ENCODE measurements at places on chromosomes 12 and 14.

DNA sequence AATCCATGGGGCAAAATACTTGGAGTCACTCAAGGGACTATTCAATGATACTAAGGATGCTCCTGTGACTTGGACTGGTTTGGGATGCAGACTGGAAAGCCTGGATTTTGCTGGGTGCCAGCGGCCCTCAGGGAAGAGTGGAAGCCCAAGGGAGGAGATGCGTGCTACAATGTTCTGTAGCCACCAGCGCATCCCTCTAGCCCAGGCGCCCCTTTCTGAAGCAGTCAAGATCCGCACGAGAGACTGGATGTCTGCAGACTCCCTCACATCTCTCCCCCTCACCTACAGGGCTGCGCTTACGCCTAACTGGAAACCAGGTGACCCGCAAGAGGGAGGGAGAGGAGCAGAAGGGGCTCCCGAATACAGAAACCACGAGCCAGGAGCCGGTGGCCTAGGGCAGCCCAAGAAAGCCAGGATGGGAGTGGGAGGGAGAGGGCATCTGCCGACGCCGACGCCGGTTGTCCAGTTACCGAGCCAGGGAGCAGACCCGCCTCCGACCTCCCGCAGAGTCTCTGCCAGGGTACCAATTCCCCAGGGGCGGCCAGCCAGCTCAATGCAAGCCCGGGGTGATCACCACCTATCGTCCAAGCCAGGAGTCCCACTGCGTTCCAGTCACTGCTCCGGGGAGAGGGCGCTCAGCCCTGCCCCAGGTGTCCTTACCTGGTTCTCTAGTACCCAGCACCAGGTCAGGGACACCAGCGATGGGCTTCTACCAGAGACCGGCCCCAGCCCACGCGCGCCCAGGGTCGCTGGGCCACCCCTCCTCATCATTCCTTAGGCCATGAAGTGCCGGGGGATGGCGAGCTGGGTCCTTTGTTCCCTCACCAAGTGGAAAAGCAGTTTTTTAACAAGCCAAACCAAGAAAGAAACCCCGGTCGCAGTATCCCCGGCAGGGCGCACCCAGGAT is 1.2 kb downstream of the NTN4 start:
- DNase-seq, result no peak

DNA sequence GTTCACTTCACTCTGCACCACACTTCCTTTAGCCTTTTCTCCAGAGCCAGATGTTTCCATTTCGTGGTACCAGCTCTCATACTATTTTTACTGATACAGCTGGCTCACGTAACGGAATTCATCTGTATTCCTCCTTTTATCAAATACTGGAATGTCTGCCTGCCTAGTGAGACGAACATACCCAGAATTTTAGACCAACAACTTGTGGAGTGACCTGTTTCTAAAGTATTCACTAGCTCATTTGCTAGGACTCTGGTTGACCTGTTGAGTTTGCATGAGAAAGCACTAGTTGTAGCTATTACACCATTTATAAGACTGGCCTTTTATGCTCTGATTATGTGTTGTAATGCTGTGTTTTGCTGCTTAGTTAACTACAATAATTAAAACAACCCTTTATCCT is 22.6 kb downstream of the KCNA5 start:
- DNase-seq, result no peak

GRCh38 chr14:94364037-94364436 is 24.4 kb downstream of the SERPINA1 start:
- peak; percentile 16 for DNase-seq

DNA sequence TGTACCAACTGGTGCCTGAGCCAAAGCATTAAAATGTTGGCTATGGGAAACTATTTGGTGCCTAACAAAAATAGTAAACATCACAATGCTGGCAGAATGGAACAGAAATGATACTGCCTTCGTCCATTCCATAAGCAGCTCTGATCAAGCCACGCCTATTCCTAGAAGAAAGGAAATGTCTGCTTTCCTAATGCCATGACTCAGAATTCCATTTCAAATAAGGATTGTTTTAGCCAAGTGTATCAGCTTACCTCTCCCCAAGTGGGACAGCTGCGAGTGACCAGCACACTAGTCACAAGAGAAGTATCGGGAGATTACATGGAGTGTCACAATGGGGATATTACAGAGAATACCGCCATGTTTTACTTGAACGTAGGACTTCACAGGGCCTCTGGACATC is 38.7 kb downstream of the GLT8D2 start:
- no peak for DNase-seq

DNA sequence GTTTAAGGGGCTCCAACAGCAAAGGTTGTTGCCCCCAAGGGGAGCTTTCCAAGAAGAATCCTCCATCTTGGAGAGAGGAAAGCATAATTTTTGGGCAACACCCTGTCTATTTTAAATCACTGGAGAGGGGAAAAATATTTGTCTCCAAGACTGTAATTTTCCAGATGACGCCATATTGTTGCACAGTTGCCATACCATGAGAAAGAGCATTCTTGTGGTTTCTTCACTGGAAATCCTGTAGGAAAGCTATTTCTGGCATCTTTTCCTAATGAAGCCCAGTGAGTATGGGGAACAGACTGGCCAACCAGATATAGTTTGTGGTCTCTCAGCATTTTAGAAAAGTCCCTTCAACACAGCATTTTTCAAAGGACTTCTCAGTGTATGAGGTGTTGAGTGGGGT is 88.1 kb upstream of the MANSC4 start:
- no peak for DNase-seq

DNA sequence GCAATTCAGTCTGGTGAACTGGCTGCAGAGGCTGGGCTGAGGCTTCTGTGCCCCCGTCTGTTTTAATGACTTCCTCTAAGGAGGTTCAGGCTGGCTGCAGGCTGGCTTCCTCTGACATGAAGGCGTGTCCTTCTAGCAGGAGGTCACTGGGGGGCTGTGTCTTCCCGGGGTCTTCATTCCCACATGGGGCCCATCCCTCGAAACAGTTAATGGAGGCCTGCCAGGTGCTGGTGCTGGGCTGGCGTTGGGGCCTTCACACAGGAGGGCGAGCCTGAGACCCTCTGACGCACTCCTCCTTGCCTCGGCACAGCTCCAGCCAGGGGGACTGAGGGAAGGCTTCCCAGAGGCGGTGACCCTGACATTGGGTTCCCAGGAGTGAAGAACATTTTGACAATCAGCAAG is 57.7 kb upstream of the DLK1 start:
- no peak for DNase-seq

DNA sequence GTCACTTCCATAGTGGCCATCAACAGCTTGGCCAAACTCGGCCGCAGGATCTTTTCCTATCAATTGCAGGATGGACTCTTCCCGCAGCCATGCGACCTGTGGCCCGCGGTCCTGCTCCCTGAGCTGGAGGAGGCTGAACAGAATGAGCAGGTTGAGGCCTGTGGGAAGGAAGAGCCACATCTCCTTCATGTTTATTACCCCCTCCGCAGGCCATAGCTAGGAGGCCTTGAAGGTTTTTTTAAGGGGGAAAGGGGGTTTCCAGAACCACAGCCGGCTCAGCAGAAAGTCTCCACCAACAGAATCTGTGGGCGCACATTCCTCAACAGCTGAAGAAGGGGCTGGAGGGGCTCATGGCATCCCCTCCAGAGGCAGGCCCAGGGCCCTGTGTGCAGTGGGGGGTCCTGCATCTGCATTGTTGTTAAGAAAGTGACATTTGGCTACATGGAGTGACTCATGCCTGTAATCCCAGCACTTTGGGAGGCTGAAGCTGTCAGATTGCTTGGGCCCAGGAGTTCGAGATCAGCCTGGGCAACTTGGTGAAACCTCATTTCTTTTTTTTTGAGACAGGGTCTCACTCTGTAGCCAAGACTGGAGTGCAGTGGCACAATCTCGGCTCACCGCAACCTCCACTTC is 25.2 kb upstream of the PPP1R13B start:
- DNase-seq, result peak; percentile 36

DNA sequence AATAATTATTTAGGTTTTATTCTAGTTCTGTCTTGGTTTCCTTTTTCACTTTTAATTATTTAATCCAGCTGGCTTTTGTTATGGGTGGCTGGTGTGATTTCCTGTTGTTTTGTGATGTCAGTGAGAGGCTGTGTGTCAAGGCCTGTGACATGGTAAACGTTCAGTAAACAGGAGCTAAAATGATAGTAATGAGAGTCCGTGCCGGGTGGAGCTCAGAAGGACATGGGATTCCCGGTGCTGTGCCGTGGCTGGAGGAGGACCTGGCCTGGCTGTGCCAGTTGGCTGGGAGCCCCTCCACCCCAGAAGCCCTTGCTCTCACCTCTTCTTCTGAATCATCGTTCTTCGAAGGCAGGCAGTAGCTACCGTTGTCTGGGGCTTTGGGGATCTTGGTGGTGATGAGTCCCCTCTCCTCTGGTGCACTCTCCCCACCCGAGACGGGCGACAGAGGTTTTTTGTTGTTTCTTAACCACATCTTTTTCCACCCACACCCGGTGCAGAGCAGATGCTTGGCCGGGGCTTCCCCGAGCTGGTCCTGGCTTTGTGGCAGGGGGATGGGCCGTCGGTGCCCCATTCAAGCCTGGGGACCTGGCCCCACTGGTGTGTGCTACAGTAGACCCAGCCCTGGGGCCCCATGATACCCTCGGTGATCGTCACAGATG is 29.1 kb downstream of the SH2B3 start:
- peak; percentile 89 for DNase-seq

- no peak for DNase-seq
These were observed 97.6 kb downstream of the TGFB3 start for GRCh38 chr14:75884198-75884611.

GRCh38 chr14:37844614-37845013 is 249.2 kb downstream of the TTC6 start:
- no peak for DNase-seq

DNA sequence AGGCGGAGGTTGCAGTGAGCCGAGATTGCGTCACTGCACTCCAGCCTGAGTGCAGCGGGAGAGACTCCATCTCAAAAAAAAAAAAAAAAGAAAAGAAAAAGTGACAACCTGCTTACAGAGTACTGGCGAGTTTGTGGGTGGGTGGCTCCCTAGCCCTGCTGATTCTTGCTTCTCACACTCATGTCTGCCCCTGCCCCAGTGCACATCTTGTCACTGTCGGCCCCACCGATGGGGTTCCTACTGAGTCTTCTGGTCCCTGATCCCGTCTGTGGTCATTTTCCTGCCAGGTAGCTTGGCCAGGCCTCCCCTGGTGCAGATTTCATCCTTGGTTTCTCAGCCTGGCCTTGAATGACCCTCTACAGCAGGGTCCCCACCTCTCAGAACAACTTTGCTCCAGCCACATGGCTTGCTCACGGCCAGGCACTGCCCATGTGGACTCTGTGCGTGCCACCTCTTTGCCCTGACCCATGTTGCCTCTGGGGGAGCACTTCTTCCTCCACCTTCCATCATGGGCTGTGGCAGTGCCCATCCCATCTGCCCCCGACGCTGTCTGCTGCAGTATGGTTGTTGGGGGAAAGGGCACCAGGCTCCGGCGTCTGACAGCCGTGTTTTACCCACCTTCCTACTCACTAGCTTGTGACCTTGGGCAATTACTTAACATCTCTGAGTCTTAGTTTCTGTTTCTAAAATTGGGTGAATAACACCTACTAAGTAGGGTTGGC is 2.1 kb upstream of the PTPN6 start:
- DNase-seq, result peak; percentile 57

- DNase-seq, result no peak
These were observed 29.2 kb downstream of the GALNT16 start for GRCh38 chr14:69288956-69289705.

GRCh38 chr12:3132636-3133404 is 55.6 kb downstream of the TSPAN9 start:
- no peak for DNase-seq

GRCh38 chr14:74955229-74956026 is at the start of gene PGF:
TSS of gene PGF (minus strand) at chr14:74955597. CDS start at chr14:74955242, 355 bp downstream.
- peak; percentile 56 for DNase-seq

DNA sequence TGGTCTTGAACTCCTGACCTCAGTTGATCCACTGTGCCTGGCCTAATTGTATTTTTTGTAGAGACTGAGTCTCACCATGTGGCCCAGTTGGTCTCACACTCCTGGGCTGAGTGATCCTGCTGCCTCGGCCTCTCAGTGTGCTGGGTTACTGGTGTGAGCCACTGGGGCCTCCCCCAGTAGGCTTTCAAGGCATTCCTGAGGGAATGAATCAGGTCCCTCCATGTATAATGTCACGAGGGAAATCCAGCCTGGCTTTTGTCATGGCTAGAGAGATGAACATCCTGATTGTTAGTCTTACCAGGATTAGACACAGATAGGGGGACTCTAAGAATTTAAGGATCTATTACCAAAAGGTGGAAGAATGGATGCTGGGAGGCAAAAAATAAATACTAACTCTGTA is 51.9 kb downstream of the CPSF2 start:
- no peak for DNase-seq

GRCh38 chr12:48193623-48194022 is 9.5 kb downstream of the OR10AD1 start:
- no peak for DNase-seq

DNA sequence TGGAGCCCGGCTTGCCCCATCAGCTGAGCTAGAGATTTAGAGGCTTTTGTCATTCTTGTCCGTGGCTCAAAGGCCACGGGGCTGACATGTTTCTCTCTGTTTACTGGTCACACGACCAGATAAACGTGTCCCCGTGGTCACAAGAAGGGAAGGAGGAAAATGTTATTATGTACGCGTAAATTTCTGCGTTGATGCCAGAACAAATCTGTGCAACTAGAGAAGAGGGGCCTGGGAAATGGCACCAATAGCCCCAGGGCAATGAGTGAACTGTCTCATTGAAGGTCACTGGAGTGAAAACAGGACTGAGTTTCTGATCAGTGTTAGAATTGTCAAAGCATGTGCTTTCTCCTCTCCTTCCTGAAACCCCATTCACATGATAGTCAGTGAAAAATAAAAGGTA is 25.3 kb downstream of the OAS2 start:
- DNase-seq, result no peak

- no peak for DNase-seq
These were observed 89.7 kb upstream of the CPM start for GRCh38 chr12:69022674-69023073.

GRCh38 chr14:81406863-81407262 is 6.7 kb upstream of the STON2 start:
- no peak for DNase-seq
